Left lobe of liver (tissue), 2 donors: ENCODE measurements at places on chromosomes 12 and 14. TPM values are rescaled to one million over a fixed set of nuclear protein-coding genes. Genes with fewer than 3 reads are reported as not detected.

- DNase-seq = no peak
These were observed 1.9 kb downstream of the REM2 start for GRCh38 chr14:22884738-22885523.

- DNase-seq = no peak
These were observed 432.9 kb downstream of the ZFP36L1 start for GRCh38 chr14:68359837-68360552.

EML1 gene
- 5.1 TPM for total RNA-seq

DNA sequence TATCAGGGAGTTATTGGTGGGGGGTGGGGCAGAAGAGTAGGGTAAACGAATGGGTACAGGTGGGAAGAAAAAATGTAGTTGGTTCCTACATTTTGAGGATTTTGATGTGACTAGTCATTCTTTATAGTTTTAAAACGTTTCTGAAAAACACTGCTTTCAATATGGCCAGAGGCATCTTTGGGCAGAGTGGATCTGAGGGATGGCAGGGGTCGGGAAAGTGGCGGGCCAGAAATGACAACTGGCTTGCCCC is 527 bp upstream of the ATP23 start:
- DNase-seq = no peak

- DNase-seq = no peak
These were observed 10.9 kb downstream of the CCDC92 start for GRCh38 chr12:123961585-123962345.

- no peak for DNase-seq
These were observed 13.5 kb downstream of the AMN1 start for GRCh38 chr12:31715283-31715825.
